LoVo (cell line): ENCODE measurements at places on chromosomes 3 and 15.
A peak's percentile ranks its signal among the peaks of the same experiment; 100 is the strongest.

DNA sequence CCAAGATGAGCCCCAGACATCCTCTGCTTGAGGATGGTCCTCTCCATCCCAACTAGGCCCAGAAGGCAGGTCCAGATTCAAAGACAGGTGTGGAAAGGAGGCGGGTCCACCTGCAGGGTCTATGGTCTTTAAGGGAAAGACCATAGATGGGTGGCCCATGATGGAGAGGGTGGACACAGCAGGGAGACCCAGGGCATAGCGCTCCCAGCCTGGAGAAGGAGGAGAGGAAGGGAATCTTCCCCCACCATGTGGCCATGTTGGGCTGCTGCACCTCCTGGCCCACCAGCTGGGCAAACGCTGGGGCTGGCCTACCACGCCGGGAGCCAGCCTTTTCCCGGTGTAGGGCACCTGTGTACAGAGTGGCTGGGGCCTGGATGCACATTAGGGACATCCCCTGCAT, 265.2 kb upstream of the TLE3 start:
- DNase-seq: no peak

DNA sequence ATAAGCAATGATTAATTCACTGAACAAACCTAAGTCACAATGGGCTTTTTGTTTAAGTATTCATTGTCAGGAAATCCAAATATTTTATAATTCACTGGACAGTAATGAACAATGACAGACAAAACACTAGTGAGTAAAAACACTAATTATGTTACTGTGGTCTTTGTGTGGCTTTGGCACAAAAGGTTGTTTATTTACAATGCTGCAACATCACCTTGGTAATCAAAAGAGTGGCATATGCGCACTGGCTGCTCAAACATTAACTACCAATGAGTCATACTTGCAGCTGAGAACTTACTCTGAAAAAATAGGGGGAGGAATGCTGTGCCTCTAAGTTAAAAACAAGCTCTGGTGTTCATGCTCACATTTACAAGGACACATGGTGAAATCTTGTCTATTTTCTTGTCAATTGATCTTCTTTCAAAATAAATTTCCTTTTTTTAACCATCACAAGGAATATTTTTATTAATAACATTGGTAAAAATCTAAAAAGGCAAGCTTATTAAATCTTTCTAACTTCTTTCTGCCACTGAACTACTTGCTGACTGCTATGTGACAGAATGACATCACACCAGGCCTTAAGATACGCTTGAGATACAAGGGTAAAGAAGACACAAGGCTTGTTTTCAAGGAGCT, 85.2 kb upstream of the PPIB start:
- peak; percentile 90 for DNase-seq

DNA sequence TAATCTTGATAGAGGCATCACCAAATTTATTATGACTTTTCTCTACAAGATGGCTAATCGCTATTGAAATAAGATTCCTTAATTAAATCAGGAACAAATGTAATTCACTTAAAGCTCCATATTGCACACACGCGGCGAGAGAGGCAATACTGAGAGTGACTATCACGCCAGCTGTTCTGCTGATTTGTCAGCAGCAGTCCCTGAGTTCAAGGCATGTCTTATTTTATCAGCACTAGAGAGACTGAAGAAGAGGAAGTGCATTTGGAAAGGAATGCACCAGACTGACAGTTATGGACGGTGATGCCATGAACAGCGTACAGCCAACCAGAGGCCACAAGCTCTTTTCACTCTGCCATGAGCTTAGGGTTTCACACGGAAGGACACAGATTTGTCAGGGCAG, 83.6 kb upstream of the SLCO3A1 start:
- DNase-seq: no peak

GRCh38 chr3:112894258-112894657, 47.6 kb upstream of the CD200R1L start:
- DNase-seq: peak; percentile 9

GRCh38 chr3:157922614-157923013, 183.6 kb downstream of the SHOX2 start:
- DNase-seq: no peak

- DNase-seq: no peak
These were observed 37.2 kb downstream of the SSUH2 start for GRCh38 chr3:8607234-8608040.

DNA sequence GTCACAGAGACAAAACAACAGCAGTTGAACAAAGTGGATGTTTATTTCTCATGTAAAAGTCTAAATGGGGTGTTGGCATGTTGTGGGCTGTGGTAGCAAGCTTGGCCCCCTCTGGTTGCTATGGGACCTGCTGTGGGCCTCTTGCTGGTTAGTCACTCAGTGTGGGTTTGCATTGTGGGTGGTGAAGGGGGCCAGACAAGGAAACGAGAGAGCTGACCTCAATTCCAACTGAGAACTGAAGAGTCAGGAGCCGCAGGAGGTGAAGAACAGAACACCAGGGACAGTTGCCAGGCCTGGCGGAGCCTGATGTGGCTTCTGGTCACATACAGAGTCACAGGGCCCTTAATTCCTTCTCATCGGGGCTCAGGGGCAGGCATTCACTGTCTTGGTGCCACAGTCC, 1.9 kb upstream of the ADPGK start:
- DNase-seq: no peak

DNA sequence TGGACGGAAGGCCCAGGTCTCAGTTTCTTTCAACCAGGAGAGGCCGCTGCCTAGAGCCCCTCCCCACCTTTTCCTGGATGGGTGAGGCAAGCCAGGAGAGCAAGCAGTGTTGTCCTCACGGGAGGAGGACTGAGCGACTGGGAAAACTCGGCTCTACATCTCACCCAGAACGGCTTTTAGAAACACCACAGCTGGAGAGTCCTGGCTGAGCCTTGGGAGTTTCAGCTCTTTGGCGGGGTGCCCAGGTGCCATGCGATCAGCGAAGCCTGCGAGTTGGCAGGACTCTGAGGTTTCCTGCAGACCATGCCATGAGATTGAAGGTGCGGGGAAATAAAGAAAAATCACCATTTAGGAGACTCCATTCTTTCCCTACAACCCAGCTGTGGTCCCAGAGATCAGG, 26.0 kb downstream of the PPCDC start:
- no peak for DNase-seq

DNA sequence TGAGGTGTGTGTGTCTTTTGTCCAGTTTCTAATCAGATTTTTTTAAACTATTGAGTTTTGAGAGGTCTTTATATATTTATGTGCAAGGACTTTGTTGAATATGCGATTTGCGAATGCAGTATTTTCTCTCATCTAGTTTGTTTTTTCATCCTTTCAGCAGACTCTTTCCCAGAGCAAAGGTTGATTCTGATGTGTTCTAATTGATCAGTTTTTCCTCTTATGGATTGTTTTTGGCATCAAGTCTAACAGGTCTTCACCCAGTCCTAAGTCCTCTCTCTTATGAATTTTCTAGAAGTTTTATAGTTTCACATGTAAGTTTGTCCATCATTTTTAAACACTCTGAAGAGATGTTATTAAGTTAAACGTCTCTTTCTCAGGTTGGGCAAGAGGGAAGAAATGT, 17.8 kb upstream of the TJP1 start:
- no peak for DNase-seq

DNA sequence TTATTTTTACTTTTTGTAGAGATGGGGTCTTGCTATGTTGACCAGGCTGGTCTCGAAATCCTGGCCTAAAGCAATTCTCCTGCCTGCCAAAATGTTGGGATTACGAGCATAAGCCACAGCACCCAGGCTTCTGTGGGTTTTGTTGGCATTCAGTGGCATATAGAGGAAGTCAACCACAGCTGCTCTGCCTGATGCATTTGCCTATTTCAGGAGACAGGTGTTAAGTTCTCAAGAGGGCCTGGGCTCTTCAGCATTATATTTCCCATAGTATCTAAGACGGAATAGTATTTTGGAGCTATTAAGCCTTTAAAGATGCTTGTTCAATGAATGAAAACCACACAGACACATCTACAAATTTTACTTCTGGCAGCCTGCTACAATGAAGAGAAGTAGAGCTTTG, 73.5 kb upstream of the CSPG5 start:
- DNase-seq: no peak

DNA sequence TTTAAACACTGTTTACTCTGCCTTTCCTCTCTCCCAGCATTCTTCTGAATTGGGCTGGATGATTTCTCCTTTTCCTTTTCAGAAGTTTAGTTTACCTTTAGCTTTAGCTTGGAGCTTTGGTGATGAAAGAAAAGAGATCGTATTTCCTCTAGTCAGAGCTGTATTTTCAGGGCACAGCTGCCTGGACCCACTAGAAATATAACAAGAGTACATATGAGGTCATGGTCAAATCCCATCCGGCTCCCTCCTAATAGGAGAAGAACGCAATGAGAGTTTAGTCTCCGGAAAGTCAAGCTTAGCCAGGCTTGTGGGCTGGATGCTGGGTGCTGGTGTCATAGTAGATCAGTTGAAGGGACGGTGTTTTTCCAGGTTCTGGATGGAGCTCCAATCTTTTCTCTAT, 177.1 kb upstream of the PFN2 start:
- no peak for DNase-seq

- no peak for DNase-seq
These were observed 455.9 kb upstream of the NR2F2 start for GRCh38 chr15:95874637-95875036.

DNA sequence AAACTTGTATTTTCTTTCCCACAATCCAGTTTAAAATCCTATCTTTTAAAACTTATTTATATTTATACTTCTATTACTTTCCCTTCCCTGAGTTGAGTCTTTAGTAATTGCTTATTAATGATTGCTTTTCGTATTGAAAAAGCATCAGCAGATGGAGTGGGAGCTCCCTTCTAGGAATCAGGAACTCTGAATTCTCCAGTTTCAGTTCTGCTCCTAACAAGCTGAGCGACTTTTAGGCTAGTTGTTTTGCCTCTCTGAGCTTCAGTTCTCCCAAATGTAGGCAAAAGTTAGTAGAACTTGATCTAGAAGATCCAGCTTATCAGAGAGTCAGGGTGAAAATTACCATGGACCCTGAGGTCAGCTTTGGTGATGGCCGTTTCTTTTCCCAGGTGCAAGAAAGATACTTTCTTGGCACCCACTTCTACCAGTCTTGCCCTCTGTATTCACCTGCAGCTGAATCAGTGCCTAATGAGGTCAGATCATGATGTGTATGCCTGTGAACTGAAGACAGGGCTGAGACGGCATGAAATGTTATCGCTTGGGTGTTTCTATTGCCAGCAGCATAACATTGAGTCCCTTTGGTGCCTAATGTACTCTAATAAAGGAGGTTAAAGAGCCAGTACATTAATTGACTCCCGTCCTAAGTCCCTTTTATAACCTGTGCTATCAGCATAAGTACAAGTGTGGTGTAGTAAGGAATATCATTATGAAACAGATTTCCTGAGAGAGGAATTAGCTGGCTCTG, 194.5 kb upstream of the TBC1D5 start:
- no peak for DNase-seq

GRCh38 chr3:128423525-128424147, 43.1 kb downstream of the DNAJB8 start:
- DNase-seq: no peak

DNA sequence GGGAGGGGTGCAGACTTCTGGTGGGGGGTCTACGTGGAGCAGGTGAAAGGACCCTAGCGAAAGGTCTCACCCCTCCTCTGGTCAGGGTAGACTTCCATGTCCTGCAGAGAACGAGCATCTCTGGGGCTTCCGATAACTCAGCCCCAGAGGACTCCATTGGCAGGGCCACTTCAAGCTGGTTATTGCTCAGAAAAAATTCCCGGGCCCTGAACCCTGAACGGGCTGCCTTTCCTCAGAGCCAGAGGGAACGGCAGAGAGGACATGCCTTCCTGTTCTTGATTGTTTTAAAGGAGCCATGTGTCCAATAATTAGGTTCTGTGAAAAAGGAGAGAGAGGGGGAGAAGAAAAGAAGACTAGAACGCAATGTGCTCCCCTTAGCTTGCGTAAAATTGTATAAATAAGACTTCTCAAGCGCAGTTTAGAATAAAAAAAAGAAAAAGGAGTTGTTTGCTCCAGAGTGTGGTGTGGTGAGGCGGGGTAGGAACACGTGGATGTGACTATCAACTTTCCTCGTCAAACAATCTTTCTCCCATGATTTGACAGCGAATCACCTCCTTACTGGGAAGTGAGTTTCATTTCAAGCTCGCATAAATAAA, 193.4 kb upstream of the UBE2E1 start:
- peak; percentile 42 for DNase-seq

GRCh38 chr15:62254137-62254934, 89.3 kb upstream of the C2CD4B start:
- peak; percentile 51 for DNase-seq

GRCh38 chr3:169563775-169564059, 99.8 kb downstream of the MECOM start:
- DNase-seq: no peak

DNA sequence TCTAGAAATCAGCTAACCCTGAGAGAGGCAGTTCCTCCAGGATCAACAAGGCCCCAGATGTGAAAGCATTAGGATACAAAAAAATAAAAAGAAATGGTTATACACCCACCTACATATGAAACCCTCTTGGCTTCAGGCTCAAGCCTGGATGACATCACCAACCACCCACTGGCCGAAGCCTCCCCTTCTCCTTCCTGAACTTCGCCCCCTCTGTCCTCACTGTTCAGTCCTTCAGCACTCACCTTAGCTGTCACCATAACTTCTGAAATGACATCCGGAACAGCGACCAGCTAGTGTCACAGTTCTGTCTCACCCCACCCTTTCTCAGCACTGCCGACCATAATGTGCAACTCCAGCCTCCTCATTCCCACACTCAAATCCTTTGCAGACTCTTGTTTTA, 98.7 kb downstream of the PLCH1 start:
- no peak for DNase-seq

DNA sequence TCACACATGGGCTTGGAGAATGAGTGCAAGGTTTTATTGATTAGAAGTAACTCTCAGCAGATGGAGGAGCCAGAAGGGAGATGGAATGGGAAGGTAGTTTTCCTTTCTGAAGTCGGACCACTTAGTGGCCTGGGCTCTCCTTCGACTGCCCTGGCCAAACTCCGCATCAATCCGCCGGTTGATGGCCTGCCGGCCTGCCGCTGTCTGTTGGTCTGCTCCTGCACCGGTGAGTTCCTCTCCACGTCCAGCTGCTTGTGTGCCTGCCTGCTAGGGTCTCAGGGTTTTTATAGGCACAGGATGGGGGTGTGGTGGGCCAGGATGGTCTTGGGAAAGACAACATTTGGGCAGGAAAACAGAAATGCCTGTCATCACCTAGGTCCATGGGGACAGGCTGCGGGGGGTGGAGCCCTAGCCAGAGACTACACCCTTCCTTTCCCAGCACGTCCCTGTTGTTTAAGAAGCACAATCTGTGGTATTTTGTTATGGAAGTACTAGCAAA, 837.0 kb downstream of the PDCD6IP start:
- DNase-seq: no peak

GRCh38 chr3:10004506-10004905, 17.9 kb upstream of the EMC3 start:
- no peak for DNase-seq

- DNase-seq: no peak
These were observed 13.3 kb downstream of the CPNE9 start for GRCh38 chr3:9716801-9717555.
